Renal cortical epithelial cell (primary cell): ENCODE measurements at places on chromosomes 7 and 10.
A peak's percentile ranks its signal among the peaks of the same experiment; 100 is the strongest.

GRCh38 chr7:77765481-77765880, 32.8 kb downstream of the TMEM60 start:
- DNase-seq, result no peak

DNA sequence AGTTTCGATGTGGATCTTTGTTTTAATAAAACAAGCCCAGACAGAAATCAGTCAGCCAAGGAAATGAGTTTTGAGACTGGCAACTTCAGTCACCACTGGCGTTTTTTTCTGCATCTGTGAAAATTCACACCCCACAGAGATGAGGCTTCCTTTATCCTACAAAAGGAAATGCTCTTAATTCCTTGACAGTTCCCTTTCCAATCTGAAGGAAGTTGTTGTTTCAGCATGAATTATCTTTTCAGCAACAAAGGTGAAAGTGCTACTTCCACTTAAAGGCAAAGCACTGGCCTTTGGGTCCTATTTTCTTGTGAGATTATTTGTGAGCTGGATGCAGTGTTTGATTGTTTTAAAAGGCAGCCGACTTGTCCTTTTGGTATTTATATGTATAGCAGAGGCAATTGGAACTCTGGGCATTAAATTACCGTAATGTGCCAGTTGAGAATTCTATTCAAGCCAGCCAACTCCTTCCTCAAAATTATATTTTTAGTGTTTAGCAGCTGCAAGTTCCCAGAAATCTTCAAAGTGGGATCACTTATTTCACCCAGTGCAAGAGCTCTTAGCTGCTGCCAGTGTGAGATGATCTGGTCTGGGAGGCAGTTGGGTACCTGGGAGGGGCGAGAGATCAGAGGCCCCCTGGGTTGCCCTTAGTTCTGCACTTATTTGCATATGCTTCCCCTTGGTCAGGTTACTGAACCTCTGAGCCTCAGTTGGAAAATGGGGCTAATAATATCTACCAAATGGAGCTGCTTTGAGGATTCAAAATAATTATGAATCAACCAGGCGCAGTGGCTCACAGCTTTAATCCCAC, 427.1 kb downstream of the GALNT17 start:
- DNase-seq, result no peak

- DNase-seq, result no peak
These were observed 512 bp downstream of the OSBPL3 start for GRCh38 chr7:24979470-24979862.

GRCh38 chr7:131899271-131900030, 343.0 kb upstream of the PODXL start:
- no peak for DNase-seq

GRCh38 chr7:28750981-28751380, 207.1 kb downstream of the TRIL start:
- no peak for DNase-seq

GRCh38 chr10:71314028-71314693, 4.9 kb upstream of the SLC29A3 start:
- no peak for DNase-seq

DNA sequence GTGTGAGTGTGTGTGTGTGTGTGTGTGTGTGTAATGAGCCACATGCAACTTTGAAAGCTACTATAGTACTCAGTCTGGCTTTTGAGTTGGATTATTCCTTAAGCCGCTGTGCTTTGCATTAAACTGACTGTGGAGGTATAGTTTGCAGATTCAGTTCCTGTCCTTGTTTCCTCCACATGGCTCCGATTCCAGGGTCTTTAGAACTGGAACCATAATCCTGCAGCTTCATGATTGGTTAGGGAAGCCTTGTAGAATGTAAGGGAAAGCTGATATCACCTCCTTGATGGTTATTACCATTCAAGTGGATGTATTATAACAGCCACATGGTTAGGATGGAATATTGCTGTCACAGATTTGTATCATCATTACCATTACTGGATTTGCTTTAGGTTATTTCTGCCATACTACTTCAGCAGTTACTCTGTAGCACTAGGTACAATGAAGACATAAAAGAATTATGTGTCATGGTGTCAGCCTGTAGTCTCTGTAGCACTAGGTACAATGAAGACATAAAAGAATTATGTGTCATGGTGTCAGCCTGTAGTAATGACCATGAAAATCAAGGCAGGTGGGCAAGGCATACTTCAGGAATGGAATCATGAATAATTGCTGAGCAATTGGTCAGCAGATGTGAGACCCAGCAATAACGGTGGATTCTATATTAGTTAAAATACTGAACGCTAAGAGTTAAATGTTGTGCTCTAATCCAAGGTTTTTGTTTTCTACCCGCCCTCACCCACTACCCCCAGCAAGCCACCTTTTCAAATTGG, 275.1 kb upstream of the FZD1 start:
- DNase-seq, result no peak

- DNase-seq, result no peak
These were observed 37.4 kb downstream of the HSPA12A start for GRCh38 chr10:116704926-116705325.

- DNase-seq, result no peak
These were observed 63.1 kb upstream of the ANKRD1 start for GRCh38 chr10:90983914-90984549.

- no peak for DNase-seq
These were observed 62.7 kb upstream of the RNF32 start for GRCh38 chr7:156577645-156578577.

- no peak for DNase-seq
These were observed 46.4 kb downstream of the COL1A2 start for GRCh38 chr7:94441138-94441537.

- DNase-seq, result no peak
These were observed 77.9 kb downstream of the KIAA1549 start for GRCh38 chr7:138903186-138903820.

- no peak for DNase-seq
These were observed 1019.7 kb upstream of the LRRN3 start for GRCh38 chr7:110071192-110071591.

- no peak for DNase-seq
These were observed 206.6 kb downstream of the LSM5 start for GRCh38 chr7:32283546-32283945.

DNA sequence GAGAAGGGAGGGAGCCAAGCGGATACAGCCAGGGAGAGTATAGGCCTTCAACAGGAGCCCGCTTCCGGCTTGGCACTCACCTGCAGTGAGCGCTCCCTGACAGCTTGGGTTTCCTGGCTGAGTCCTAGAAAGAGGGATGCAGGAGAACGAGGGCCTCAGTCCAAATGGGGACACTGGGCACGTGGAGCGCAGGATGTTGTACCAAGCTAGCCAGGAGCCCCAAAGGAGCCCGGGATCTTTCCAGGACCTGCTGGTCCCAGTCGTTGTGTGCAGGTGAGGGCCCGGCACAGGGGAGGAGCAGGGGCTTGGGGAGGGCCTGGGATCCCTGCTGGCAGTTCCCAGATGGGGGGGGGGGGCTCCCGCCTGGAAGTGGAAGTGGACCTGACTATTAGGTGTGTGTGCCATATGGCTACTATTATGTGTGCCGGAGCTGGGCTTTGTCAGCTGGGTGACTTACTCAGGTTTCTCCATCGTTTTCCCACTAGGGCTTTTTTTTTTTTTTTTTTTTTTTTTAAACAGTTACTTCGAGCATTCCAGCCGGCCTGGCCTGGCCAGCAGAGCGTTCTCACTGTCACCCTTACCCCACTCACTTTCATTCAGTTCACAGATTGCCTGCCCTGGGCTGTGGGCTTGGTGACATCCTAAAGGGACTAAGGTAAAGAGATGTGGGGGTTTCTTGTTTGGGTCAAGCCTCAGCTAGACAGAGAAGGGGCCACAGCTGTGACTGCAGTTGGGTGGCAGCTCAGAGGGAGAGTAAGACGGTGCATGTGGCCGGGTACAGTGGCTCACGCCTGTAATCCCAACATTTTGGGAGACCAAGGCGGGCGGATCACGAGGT, 3.8 kb downstream of the AGAP3 start:
- no peak for DNase-seq

DNA sequence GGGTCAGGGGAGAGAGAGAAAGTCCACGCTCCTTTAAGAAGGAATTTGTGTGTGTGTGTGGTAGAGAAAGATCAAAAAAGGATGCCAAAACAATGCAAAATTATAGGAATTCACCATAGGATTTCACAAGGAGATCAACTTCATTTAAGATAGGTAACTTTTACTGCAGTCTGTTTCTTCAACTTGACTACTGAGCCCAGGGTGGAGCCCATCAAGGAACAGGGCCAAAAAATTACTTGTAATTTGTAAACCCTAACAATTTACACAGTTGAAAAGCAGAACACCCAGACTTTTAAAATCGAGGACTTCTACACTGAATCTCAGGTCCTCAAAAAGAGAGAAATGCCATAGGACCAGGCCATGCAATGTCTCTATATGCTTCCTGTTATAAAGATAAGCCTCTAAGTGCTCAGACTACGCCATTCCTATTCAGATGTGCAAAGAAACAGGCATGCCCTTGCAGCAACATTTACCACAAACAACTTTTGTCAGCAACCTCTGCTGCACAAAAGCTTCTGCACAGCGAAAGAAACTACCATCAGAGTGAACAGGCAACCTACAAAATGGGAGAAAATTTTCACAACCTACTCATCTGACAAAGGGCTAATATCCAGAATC, 10.6 kb upstream of the GIMAP4 start:
- DNase-seq, result no peak

DNA sequence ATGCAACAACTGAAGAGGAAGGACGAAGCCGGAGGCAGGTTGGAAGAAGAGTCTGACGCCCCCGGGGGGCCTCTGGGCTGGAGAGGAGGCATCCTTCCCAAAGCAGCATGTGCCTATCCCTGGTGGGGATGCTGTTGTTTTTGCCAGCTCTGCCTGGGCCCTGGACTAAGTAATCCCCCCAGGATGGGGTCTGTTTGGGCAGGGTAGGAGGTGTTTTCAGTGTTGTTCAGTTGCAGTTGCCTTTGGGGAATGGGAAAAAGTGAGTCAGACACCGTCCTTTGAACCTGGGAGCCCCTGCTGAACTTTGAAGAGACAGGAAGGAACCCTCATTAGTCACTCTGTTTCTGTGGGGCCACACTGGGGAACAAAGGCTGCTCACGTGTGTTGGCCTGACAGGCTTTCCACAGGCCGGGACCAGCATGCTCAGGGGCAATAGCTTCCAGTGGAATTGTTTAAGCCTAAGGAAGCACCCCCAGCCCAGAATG, 35.2 kb upstream of the GDF10 start:
- DNase-seq, result no peak

GRCh38 chr10:73907841-73908517, 3.0 kb upstream of the PLAU start:
- peak; percentile 89 for DNase-seq

DNA sequence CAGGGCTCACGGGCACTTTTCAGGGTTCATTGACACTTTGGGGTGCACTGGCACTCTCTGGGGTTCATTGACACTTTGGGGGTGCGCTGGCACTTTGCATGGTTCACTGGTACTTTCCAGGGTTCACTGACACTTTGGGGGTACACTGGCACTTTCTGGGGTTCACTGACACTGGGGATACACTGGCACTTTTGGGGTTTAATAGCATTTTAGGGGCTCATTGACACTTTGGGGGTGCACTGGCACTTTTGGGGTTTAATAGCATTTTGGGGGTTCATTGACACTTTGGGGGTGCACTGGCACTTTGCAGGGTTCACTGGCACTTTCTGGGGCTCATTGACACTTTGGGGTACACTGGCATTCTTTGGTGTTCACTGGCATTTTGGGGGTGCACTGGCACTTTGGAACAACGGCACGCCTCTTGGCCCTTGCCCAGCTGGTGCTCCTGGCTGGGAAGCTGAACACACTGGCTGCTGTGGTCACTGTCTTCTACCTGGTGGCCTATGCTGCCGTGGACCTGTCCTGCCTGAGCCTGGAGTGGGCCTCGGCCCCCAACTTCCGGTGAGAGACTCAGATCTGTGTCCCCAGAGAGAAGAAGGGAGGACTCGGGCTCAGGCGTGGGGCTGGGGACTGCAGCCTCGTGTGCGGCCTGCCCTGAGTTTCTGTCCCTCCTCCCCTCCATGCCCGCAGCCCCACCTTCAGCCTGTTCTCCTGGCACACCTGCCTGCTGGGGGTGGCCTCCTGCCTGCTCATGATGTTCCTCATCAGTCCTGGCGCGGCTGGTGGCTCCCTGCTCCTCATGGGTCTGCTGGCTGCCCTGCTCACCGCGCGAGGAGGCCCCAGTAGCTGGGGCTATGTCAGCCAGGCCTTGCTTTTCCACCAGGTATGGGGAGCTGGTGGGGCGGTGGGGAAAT, 6.2 kb upstream of the TRIP6 start:
- DNase-seq, result no peak

DNA sequence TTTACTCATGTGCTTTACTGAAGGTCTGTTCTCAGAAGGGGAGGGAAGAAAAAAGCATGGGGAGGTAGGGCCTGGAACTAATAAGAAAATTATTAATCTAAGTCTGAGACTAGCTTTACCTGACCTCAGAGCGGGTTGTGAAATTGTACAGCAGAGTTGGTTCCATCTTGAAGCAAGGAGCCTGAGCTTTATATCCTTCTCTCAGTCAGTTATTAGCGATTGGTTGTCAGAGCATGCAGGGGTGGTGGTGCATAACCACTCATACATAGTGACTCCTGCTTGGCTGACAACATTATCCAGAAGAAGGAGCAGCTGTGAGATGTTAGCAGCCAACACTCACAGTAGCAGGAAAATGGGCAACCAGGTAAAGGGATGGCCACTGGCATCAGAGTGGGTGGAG, 976.3 kb upstream of the LRRTM3 start:
- peak; percentile 15 for DNase-seq

GRCh38 chr7:107660381-107661080, at the start of gene SLC26A4:
SLC26A4 (plus strand) TSS chr7:107660828; CDS start chr7:107661642, 814 bp downstream.
- DNase-seq, result no peak

DNA sequence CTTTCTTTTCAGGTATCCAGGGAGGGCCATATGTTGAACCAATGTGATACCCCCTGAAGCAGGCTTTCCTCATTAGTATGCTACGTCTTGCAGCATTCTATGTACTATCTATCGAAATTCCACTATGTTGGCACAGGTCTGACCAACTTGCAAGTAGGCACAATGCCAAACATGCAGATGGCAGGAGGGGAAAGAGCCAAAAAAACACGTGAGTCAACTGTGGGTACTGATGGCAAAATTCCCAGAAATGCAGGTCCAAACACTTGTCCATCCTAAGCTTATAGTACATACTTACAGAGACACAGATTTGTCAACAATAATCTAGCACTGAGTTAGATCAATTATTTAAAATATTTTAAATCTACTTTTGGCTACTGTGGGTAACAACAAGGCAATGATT, 394.9 kb downstream of the DGKB start:
- peak; percentile 96 for DNase-seq

DNA sequence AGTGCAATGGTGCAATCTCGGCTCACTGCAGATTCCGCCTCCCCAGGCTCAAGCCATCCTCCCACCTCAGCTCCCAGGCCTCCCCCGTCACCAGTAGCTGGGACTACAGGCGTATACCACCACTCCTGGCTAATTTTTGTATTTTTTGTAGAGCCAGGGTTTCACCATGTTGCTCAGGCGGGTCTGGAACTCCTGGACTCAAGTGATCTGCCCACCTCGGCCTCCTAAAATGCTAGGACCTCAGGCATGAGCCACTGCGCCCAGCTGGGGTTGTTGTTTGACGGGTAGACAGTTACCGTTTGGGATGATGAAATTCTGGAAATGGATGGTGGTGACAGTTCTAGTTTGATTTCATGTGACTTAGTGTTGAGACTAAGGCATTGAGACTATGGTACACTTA, 15.3 kb downstream of the CALML3 start:
- no peak for DNase-seq

GRCh38 chr10:77392236-77392721, 245.3 kb downstream of the KCNMA1 start:
- peak; percentile 45 for DNase-seq
